Karpas-422 (cell line): ENCODE measurements at places on chromosomes 3 and 15.
A peak's percentile ranks its signal among the peaks of the same experiment; 100 is the strongest.

DNA sequence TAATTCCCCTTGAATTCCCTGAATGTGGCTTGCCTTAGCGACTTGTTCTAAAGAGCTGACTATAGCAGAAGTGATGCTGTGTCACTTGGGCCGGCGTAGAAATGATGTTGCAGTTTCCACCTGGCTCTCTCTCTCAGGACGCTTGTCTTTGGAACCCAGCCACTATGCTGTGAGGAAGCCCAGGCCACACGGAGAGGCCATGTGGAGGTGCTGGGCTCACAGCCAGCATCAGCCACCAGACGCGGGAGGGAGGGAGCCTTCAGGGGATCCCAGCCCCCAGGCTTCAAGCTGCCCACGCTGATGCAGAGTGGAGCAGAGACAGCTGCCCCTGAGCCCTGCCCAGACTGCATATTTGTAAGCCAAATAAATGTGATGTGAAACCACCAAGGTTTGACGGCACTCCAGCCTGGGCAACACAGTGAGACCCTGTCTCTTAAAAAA is 18.6 kb downstream of the RNU5B-1 start:
- no peaks in the 10 kb centered on the region for H3K36me3 ChIP-seq
- no peak overlapping the region for H3K4me3 ChIP-seq
- H3K27ac ChIP-seq, result no peak overlapping the region
- H3K4me1 ChIP-seq, result peaks cover 6% of the 10 kb centered on the region
- H3K27me3 ChIP-seq, result no peaks in the 10 kb centered on the region

DNA sequence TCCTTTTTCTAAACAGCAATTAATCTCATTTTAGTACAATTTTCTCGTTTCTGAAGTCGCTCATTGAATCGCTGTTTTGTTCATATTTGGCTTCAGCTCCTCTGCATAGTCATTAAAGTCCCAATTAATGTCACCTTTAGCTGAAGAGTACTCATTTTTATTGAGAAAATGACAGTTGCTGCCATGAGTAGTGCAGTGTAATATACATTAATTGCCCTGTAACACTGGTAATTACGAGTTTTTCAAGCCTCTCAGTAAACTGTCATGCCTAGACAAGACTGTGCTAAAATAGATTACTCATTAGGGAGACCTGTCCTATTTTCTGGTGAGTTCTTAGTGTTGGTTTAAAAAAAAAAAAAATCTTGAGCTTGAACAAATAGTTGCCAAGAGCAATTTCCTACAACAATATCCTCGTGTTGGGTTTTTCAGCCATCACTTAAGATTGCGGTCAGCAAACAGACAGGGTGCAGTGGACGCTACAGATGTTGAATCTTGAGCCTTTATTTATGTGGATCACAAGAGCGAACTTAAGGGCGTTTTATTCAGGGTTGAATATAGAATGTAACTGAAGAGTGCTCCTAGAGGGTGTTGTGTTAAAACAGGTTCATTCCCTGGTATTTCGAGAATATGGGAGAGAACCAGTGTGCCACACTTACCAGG is 176.0 kb downstream of the CDIN1 start:
- no peaks in the 10 kb centered on the region for H3K27me3 ChIP-seq
- no peaks in the 10 kb centered on the region for H3K36me3 ChIP-seq
- DNase-seq, result no peak

DNA sequence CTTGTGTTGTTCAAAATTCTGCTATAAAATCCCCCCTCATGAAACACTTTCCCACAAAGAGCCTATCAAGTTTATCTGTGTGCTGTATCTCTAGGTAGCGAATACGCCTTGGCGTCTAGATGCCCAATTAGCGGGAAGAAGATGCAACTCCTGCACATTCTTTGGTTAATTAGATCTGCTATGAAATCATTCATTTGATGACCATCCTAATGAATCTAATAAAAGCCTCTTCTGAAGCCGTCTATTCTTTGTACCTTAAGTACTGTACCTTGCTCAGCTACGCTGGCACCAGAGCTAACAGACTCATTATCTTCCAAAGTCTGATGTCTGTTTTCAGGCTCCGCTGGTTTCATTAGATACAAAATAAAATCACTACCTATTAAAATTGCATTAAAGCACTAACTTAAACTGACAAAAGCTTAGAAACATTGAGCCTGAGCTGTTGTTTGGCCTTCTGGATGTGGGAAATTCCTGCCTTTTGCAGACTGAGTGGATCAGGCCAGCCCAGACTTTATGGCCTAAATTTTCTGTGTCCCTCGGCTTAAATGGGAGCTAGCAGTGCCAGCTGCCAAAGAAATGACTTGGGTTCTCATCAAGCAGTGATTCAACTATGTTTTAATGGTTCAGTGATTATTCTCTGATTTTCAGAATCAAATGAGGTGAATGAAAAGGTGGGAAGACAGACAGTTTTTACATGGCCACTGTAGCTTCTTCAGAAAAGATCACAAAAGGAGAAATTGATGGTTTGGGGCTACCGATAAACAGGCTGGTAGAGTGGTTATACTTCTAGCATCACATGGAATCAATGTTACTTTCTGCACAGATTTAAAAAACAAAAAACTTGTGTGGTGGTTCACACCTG is 28.4 kb upstream of the CHST2 start:
- DNase-seq, result no peak
- no peaks in the 10 kb centered on the region for H3K4me1 ChIP-seq
- no peak overlapping the region for H3K27ac ChIP-seq
- no peaks in the 10 kb centered on the region for H3K27me3 ChIP-seq
- H3K4me3 ChIP-seq, result no peak overlapping the region

DNA sequence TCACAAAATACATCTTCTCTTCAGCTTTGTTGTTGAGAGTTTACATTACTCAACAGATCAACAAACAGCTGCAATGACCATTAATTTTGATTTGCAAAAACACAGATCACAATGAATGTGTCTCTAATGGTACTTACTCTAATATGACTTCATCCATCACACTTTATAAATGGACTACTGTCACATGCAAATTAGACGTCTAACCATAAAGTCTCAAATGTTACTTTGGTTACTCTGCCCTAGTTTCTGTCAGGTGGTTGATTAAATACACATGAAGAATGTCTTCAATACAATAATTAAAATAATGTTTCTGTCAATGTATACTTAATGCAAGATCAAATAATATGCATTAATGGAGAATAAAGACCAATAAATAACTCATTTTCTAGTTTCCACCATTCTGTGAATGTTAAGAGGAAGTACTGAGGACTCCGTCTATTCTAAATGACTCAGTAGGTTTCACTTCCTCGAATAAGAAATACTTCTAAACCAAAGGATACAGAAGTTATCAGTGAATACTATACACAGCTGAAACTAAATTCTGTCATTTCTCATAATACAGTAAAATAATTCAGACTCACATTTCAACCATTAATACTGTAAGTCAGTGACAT is 145.8 kb downstream of the CBLB start:
- H3K4me3 ChIP-seq, result peak overlapping the region; percentile 39
- peak; percentile 94 for DNase-seq
- peaks cover 43% of the 10 kb centered on the region for H3K36me3 ChIP-seq
- peak overlapping the region; percentile 99 for H3K27ac ChIP-seq
- peaks cover 43% of the 10 kb centered on the region for H3K4me1 ChIP-seq
- no peaks in the 10 kb centered on the region for H3K27me3 ChIP-seq

DNA sequence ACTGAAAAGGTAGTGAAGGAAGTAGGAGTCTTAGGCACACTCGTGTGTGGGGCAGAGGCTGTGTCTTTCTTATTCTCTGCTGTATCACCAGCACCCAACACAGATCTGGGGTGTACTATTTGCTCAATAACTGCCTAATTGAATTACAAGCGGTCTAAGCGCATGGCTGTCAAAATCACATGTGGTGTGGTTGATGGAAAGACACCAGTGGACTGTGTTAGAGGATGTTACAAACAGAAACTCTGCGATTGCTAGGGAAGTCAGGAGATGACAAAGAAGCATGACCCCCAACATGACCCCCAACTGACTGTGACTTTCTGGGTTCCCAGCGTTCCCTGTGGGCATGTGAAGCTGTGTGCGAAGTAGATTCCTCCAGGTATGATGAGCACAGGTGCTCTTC is 32.0 kb downstream of the ATG7 start:
- H3K36me3 ChIP-seq, result peaks cover 23% of the 10 kb centered on the region
- H3K27me3 ChIP-seq, result no peaks in the 10 kb centered on the region
- H3K27ac ChIP-seq, result no peak overlapping the region

- no peaks in the 10 kb centered on the region for H3K27me3 ChIP-seq
- no peaks in the 10 kb centered on the region for H3K4me1 ChIP-seq
- DNase-seq, result no peak
- H3K27ac ChIP-seq, result no peak overlapping the region
- no peak overlapping the region for H3K4me3 ChIP-seq
Measured at GRCh38 chr3:176378789-176379188, 818.5 kb downstream of the TBL1XR1 start.

DNA sequence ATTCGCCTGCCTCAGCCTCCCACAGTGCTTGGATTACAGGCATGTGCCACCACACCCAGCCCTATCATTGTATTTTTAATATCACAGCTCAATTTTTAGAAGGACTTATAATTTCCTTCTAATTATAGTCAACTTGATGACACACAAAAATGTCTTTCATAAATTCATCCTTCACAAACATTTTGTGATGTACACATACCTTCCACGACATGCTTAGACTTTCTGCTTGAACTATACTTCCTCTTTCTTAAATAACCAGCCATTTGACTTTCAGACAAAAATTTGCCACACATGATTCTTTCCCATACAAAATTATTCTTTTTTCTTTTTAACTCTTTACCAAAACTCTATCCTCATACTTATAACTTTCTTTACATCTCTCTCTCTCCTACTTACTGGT is 48.4 kb upstream of the CCK start:
- H3K27me3 ChIP-seq, result no peaks in the 10 kb centered on the region
- H3K4me1 ChIP-seq, result no peaks in the 10 kb centered on the region
- H3K36me3 ChIP-seq, result no peaks in the 10 kb centered on the region
- no peak overlapping the region for H3K4me3 ChIP-seq
- H3K27ac ChIP-seq, result no peak overlapping the region
